HT-29 (cell line): ENCODE measurements at places on chromosomes 3 and 15. TPM values are rescaled to one million over a fixed set of nuclear protein-coding genes. Genes with fewer than 3 reads are reported as not detected.

GRCh38 chr3:49028298-49028672, 913 bp downstream of the IMPDH2 start:
- DNase-seq = no peak

DNA sequence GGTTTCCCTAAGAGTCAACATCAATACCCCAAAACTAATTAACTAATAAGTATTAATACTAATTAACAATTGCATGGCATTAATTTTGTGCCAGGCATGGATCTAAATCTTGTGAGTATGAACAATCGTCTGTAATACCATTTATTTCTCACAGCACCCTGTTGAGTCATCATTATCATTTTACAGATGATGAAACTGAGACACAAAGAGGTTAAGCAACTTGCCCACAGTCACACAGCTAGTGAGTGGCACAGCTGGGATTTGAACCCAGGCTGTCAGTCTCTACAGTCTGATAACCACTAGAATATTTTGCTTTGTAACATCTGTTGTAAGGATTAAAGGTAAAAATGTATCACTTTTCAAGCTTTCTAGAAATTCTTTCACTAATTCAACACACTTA, 423.4 kb upstream of the WNT5A start:
- no peak for DNase-seq

DNA sequence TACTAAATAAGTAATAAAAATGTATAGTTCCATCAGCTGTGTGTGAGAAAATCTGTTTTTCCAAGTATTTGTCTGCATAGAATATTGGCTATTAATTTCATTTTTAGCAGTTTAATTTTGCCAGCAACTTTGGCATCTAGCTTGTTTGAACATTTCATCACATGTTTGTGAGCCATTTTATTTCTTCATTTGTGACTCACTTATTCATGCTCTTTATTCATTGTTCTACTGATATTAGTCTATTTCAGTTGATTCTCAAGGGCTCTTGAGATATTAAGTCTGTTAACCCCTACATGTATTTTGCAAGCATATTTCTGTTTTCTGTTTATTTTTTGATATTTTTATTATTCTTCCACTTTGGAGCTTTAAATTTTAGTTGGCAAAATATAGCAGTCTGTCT, 74.0 kb upstream of the PHLDB2 start:
- DNase-seq = no peak

GRCh38 chr15:63465104-63465503, 39.3 kb upstream of the USP3 start:
- peak; percentile 47 for DNase-seq

The TMCO5A gene
- total RNA-seq = not detected in 2 replicates
